Calu3 (cell line): ENCODE measurements at places on chromosomes 11 and 22. TPM values are rescaled to one million over a fixed set of nuclear protein-coding genes. Genes with fewer than 3 reads are reported as not detected.

DNA sequence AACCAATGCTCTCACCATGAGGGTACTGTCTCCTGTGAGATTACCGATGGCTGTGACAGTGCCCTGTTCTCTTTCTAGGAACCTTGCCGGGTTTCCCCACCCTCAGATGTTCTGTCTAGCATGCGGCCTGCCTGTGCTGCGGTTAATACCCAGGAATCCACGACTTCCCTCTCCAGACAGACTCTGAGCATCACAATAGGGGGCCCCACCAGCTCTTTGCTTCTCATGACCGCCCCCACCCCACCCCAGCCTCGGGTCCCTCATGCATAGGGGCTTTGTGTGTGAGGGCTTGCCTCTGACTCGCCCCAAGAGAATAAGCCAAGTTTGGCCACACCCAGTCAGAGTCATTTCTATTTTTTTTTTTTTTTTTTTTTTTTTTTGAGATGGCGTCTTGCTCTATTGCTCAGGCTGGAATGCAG lies 10.3 kb downstream of the PARVG start:
- H3K4me3 ChIP-seq, result no peak overlapping the region
- H3K27ac ChIP-seq, result no peak overlapping the region
- H3K4me1 ChIP-seq, result peaks cover 14% of the 10 kb centered on the region
- H3K36me3 ChIP-seq, result no peaks in the 10 kb centered on the region
- peaks cover 100% of the 10 kb centered on the region for H3K27me3 ChIP-seq

- peak overlapping the region; percentile 25 for H3K27ac ChIP-seq
- H3K4me1 ChIP-seq, result peaks cover 11% of the 10 kb centered on the region
- peaks cover 46% of the 10 kb centered on the region for H3K27me3 ChIP-seq
- H3K36me3 ChIP-seq, result peaks cover 4% of the 10 kb centered on the region
- H3K4me3 ChIP-seq, result no peak overlapping the region
- no peak for DNase-seq
These were observed 3.0 kb downstream of the MLC1 start for GRCh38 chr22:50082197-50082715.

- no peak for DNase-seq
- no peaks in the 10 kb centered on the region for H3K36me3 ChIP-seq
- H3K27me3 ChIP-seq, result peaks cover 44% of the 10 kb centered on the region
- no peaks in the 10 kb centered on the region for H3K4me1 ChIP-seq
- H3K27ac ChIP-seq, result no peak overlapping the region
These were observed 44.0 kb upstream of the C11orf87 start for GRCh38 chr11:109378034-109378433.

- no peaks in the 10 kb centered on the region for H3K27me3 ChIP-seq
- H3K4me1 ChIP-seq, result peaks cover 92% of the 10 kb centered on the region
- DNase-seq, result no peak
- H3K4me3 ChIP-seq, result peak overlapping the region; percentile 66
- peak overlapping the region; percentile 99 for H3K27ac ChIP-seq
These were observed 16.3 kb downstream of the CTNND1 start for GRCh38 chr11:57777969-57778317.

DNA sequence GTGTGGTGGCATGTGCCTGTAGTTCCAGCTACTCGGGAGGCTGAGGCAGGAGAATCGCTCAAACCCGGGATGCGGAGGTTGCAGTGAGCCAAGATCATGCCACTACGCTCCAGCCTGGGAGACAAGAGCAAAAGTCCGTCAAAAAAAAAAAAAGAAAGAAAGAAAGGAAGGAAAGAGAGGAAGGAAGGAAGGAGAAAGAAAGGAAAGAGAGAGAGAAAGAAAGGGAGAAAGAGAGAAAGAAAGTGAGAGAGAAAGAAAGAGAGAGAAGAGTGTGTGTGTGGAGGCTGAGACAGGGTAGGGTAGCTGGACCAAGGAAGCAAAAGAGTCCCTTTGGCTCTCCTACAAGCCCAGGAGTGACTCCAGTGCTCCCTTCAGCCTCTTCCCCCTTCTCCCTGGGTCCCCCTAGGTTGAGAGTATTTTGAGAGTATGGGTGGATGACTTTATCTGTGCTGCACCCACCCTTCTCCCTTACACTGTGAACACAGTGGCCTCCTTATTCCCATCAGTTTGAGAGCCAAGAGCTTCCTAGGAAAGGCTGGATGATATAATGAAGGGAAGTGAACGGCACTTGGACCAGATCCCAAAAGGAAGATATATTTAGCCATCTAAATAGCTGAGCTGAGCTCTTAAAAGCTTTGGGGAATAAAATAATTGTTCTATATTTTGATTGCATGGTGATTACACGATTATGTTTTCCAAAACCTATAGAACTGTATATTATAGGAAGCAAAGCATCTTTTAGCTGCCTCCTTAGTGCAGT lies 9.5 kb upstream of the DENND5A start:
- DNase-seq, result no peak
- H3K4me3 ChIP-seq, result no peak overlapping the region
- H3K27ac ChIP-seq, result no peak overlapping the region

DNA sequence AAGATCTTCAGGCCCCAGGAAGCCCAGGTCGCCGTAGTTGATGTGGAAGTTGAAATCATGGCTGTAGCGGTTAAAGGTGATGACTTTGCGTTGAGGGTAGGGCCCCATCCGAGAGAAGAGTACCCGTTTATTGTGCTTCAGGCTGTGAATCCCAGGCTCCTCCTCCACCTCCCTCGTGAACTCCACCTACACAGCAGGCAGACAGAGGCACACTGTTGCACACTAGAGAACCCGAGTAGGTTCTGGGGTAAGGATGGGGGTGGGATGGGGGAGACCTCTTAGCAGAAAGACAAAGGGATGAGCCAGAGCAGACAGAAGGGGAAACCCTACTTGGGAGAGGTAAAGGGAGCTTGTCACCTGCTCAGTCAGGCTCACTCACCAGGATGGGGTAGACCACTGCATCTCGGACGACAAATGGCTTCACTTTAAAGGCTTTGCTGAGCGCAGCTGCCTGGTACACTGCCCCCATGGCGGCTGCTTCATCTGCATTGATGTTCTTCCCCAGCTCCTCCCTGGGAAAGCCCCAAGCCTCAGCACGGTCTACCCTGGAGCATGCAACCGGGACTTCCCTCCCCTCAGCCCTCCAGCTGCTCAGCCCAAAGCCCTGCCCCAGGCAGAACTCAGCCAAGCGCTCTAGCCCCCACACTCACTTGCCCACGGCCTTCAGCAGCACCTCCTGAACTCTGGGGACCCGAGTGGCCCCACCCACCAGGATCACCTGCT lies 5.4 kb downstream of the HYOU1 start:
- no peaks in the 10 kb centered on the region for H3K27me3 ChIP-seq
- H3K4me3 ChIP-seq, result no peak overlapping the region
- DNase-seq, result no peak
- H3K36me3 ChIP-seq, result peaks cover 88% of the 10 kb centered on the region
- H3K4me1 ChIP-seq, result peaks cover 8% of the 10 kb centered on the region

DNA sequence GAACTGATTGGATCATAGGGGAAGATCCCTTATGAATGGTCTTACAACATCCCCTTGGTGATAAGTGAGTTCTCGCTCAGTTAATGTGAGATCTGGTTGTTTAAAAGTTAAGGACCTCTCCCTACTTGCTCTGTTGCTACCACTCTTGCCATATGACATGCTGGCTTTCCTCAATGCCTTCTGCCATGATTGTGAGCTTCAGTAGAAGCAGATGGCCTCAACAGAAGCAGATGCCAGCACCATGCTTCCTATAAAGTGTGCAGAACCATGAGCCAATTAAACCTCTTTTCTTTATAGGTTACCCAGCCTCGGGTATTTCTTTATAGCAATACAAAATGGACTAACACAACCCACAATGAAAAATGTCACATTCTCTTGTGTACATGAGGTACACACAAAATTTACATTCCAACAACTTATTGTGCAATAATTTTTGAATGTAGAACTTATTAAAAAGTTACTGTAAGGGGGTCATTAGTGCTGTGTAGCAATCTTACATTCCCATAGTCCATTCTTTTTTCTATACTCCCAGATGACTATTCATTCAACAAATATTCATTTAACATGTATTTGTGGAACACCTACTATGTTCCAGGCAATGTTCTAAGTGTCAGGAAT lies 10.3 kb downstream of the CYP2R1 start:
- H3K4me3 ChIP-seq, result no peak overlapping the region
- H3K27me3 ChIP-seq, result no peaks in the 10 kb centered on the region
- peaks cover 3% of the 10 kb centered on the region for H3K4me1 ChIP-seq
- H3K36me3 ChIP-seq, result no peaks in the 10 kb centered on the region
- no peak overlapping the region for H3K27ac ChIP-seq

- H3K27ac ChIP-seq, result no peak overlapping the region
- H3K4me1 ChIP-seq, result no peaks in the 10 kb centered on the region
- no peaks in the 10 kb centered on the region for H3K36me3 ChIP-seq
These were observed 156.8 kb downstream of the ST3GAL4 start for GRCh38 chr11:126512251-126512650.

DNA sequence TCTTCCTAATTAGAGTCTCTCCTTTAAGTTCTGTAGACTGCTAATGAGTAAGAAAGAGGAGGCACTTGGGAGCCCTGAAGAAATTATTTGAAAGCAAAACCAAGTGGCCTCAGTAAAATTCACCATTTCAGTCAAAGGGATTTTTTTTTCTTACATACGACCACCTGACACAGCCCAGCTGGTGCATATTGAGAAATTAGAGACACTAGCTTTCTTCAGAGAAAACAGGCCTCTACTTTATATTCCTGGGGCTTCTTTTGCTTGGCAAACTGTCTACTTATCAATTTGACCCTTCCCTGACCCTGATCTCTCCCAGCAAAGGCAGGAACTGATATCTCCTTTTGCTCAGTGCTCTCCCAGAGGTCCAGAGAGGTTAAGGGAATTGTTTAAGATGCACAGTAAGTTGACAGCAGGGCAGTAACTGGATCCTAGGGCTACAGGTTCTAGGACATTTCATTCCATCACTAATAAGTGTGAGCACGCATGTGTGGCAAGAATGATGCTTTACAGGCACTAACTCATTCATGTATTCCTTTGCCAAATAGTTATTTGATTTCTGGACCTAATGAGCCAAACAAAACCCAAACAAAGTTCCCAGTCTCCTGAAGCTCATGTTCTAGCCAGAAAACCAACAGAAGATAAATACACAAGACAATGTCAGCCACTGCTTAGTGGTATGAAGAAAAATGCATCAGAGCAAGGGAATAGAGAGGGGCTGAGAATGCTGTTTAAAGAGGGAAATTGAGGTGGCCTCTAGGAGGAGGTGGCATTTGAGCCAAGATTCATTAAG lies 467.6 kb downstream of the SOX6 start:
- H3K4me3 ChIP-seq, result no peak overlapping the region
- H3K4me1 ChIP-seq, result peaks cover 11% of the 10 kb centered on the region
- no peak overlapping the region for H3K27ac ChIP-seq
- DNase-seq, result no peak

DNA sequence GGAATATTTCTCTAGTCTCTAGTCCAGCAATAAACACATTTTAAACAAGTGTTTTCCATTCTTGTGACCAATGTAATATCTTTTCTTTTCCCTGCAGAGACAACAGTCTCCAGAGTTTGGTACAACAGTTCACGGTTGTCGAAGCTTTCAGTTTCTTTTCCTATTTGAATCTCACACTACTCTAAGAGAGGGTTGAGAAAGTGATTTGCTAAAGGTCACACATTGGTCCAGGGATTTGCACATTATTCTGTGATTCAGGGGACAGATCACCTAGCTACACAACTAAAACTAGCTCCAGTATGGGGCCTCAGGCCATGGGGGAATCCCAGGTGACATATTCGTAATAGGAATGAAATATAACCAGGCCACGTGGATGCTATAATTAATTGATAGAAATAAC lies 132.5 kb downstream of the HIPK3 start:
- H3K36me3 ChIP-seq, result no peaks in the 10 kb centered on the region
- DNase-seq, result no peak
- no peaks in the 10 kb centered on the region for H3K4me1 ChIP-seq

- H3K4me3 ChIP-seq, result peak overlapping the region; percentile 95
- H3K36me3 ChIP-seq, result peaks cover 46% of the 10 kb centered on the region
- DNase-seq, result no peak
- H3K27me3 ChIP-seq, result peaks cover 16% of the 10 kb centered on the region
These were observed 1.5 kb upstream of the SF3B2 start for GRCh38 chr11:66050581-66051231.

DNA sequence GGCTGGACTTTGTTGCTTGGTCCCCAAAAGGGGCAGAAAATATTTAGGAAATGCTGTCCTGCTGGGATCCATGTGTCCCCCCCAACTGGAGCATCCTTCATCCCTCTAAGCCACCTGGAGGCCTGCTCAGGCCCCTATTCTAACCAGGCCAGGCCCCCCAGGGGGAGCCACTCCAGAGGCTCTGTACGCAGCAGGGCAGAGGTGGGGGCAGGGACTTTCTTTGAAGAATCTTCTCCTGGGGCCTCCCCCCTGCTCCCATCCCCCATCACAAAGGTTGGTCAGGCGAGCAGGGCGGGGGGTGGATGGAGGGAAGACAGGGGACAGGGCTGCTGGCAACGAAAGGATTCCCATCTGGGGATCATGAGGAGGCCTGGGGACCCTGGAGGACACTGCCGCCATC lies 170.8 kb downstream of the MN1 start:
- peaks cover 7% of the 10 kb centered on the region for H3K36me3 ChIP-seq
- H3K27ac ChIP-seq, result no peak overlapping the region
- H3K27me3 ChIP-seq, result peaks cover 4% of the 10 kb centered on the region
- no peak overlapping the region for H3K4me3 ChIP-seq

Gene ANGPTL5
- total RNA-seq, result not detected in 2 replicates

Gene C11orf97
- not detected in 2 replicates for total RNA-seq

Gene HDHD5
- total RNA-seq, result 44.4 and 48.0 TPM in 2 replicates

Gene OR51D1
- not detected in 2 replicates for total RNA-seq

Gene APOA5
- not detected in 2 replicates for total RNA-seq
